ENCODE measurements at places on chromosomes 5 and 9.

DNA sequence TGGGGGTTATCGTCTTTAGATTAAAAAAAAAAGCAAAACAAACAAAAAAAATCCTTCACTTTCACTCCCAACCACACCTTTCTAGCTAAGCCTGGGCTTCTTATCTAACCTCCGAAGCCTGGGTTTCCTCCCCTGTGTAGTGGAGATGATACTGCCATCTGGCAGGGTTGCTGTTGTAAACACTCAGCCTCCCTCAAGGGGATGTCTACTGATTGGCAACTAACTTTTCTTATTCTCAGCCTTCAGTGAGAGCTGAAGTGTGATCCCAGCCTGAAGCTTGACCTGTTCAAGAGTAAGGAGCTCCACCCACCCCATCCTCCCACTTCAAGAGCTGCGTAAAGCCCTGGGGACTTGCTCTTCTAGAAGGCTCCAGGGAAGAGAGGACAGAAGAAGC is 21.5 kb upstream of the WWC1 start:
- DNase-seq, result no peak

DNA sequence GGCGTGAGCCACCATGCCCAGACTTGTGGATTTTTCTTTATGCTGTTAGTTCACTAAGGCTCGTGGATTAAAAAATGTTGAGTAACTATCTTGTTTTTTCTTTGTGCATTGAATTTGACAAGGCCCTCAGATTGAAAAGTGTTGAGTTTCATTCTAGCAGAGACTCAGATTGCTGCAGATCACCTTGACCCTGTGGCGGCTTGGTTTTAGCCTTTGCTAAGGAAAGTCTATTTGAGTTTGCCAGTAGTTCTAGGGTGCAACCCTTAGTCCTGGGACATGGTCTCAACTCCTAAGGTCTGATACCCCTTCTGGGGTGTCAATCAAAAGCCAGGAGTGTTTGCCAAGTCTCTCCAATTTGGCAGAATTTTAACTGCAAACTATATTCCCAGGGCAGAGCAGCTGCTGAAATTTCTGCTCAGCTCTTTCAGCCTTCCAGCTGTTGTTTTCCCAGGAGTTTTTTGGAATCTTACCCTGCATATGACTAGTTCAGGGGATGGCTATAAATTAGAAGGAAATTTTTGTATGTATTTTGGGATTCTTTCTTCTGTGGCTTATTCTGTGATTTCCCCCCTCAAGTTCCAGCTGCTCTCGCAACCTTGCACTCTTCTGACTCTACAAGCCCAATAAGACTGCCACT is 84.3 kb upstream of the HAND1 start:
- DNase-seq, result no peak

DNA sequence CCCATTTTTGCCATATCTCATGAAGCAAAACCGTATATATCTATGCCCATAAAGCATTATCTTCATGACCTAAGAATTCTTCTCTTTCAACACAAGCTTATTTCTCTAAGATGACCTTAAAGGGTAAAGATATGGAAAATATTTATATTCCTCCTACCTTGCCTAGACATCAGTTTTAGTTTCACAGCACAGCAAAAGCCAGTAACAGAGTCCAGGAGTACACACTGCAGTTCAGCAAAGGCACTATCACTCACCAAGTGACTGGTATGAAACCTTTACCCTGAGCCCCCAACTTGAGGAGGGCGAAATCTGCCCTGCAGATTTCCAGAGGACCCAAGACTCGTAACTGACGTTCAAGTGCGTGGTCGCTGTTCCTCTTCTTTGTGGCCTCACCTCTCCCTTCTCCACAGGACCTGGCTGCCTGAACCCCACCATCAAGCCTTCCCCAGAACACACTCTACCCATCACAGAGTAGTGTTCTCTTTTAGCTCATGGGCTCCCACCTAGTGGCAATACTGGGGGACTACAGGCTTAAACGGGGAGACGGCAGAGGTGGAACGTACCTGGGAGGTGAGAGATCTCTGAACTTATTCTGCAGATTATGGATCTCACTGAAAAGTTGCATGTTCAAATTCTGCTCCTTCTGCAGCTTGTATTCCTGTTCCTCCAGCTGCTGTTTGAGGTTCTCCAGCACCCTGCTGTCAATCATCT is 141.0 kb downstream of the CDK5RAP2 start:
- DNase-seq, result no peak

- DNase-seq, result no peak
Observed at GRCh38 chr9:109797006-109797405, 17.0 kb downstream of the PALM2AKAP2 start.

- DNase-seq, result no peak
Observed at GRCh38 chr5:23014825-23015224, 161.7 kb upstream of the CDH12 start.

DNA sequence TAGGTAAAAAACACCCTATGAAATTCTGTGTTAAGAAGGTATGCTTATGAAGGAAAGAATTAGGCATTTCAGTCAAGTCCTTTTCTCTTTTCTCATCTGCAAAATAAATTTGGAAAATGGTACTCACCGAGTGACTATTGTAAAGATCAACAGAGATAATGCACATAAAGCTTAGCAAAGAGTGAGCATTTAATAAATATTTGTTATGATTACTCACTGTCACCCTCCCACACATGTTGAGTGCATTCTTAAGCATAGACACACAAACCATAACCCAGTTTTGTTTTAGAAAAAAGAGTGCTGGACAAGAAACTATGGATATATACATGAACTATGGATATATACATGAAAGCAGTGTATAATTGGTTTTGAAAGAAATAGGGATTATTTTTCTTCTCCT is 54.7 kb upstream of the PRLR start:
- no peak for DNase-seq

DNA sequence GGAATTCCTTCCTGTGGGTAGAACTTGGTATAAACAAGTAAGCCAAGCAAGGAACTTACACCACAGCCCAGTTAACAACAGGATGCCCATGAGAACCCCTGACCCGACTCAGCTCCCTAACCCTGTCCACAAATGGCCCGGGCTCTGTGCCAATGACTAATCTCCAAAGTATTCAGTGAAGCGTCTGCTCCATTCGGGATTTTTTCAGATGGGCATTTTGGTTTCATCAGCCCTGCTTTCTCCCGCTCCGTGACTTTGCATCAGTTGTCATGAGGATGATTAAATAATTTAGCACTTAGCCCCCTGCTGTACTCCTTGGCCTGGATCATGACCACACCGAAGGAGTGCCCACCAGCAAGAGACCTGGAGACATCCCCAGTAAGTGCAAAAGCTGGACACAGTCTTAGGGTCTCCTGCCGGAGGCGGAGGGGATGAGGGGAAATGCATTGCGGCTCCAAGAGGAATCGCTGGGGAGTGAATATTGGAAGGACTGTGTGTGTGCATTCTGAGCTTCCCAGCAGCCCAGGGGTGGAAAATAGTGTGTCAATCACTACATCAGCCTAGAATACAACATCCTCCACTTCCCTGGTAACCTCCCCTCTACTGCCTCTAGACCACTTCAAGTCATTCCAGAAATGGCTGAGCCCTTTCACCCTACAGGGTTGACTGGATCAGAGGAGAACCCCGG is 41.4 kb upstream of the DNAH5 start:
- no peak for DNase-seq

GRCh38 chr9:93898026-93898425 is 57.1 kb downstream of the BARX1 start:
- no peak for DNase-seq

GRCh38 chr5:158832096-158832685 is 267.5 kb downstream of the EBF1 start:
- DNase-seq, result no peak

DNA sequence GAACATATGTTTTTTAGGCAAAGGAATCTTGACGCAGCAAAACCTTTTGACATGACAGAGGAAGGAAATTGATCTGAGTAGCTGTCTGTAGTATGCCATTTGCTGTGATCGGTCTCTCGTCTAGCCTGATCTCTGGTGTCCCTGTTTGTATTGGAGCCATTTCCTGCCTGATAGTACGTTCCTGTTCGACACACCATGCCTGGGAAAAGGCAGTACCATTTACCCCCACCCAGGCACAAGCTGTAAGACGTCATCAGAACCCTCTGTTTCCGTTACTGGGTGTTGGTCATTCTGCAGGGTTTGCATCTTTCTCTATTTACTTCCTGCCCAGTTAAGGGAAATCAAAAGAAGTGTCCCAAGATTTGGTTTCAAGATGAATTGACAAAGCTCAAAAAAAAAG is 129.7 kb downstream of the CEMIP2 start:
- no peak for DNase-seq

- DNase-seq, result no peak
Observed at GRCh38 chr9:7148243-7148765, 390.5 kb downstream of the KDM4C start.

- DNase-seq, result peak; percentile 29
Observed at GRCh38 chr9:121640076-121640475, 11.4 kb upstream of the DAB2IP start.

DNA sequence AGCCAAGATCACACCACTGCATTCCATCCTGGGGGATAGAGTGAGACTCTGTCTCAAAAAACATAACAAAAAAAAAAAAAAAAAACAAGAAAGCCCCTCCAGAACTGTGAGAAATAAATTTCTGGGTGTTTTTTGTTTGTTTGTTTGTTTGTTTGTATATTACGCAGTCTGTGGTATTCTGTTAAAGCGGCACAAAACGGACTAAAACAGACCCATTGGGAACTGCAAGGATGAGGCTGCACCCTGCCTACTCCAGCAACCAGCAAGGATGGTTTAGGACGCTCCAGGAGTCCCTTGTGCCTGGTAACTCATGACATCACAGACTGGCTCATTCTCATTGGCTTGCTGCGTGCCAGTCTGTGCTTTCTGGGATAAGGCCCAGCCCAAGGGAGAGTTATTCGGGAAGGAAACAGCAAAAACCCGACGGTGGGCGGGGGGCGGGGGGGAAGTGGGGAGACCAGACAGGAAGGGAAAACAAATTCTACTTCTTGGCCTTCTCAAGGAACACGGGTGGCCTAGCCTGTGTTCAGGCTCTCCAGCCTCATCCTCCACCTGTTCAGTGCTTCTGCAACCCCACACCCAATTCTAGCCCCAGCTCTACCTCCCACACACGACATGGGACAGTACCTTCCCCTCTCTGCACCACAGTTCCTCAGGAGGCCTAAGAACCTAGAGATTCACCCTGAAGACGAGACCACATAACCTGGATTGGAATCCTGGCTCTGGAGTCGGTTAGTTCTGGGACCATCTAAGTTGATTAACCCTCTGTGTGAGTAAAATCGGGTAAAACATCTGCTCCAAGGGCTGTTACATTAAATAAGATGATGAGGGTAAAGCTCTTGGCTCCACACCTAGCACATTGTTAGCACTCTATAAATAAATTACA is 2.8 kb downstream of the CD74 start:
- DNase-seq, result peak; percentile 50

- no peak for DNase-seq
Observed at GRCh38 chr9:133004091-133004998, 25.9 kb downstream of the GFI1B start.

DNA sequence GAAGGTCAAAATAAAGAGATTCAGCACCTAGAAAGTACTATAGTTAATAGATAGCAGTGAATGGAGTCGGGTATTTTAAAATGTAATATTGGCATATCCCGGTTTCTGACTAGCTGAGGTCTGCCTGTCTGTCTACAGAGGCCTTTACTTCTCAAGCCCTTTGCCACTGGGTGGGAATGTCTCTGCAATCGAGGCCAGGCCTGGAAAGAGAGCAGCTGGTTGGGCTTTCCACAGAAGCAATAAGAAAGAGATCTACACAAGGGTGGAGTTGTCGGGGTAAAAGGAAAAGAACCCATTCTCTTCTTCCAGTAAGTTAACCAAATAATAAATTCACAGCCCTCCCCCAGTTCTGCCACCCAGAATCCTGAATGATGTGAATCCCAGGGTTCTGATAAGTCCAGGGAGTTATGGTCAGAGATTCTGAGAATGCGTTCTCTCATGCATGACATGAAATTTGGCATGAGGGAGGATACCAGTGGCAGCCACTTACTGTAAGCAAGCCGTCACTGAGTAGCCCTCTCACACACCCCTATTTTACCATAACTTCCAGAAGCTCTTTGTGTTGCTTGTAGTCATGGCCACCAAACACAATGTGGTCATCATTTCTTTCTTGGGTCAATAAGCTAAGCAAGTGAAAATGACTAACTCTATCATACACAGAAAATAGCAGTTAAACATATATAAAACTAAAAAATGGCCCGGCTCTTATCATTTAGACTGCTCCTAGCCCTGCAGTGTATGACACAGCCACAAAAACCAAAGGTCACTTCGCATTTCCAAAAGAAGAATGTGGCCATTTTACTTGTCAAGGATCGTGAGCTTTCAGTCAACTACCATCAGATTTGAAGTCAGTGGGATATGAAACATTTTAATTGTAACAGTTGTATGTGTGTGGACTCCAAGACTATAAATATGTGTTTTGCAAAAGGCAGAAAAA is 185.0 kb downstream of the GLIS3 start:
- no peak for DNase-seq

DNA sequence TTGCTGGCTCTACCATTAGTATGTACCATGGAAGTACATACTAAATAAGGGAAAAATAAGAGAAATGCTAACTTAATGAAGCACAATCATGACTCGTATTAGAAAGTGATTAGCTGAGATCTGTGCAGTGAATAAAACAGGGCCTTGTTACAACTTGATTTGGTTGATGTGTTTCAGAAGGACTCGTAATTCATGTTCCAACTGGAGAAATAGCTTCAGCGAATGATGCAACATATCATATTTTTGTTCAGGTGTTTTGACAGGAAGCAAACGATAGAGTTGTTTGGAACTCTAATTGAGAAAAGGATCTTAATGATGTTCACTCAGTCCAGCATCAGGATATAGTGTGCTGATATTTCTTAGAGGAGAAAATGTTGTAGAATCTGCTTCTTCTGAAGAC is 474.6 kb upstream of the WWC1 start:
- no peak for DNase-seq

DNA sequence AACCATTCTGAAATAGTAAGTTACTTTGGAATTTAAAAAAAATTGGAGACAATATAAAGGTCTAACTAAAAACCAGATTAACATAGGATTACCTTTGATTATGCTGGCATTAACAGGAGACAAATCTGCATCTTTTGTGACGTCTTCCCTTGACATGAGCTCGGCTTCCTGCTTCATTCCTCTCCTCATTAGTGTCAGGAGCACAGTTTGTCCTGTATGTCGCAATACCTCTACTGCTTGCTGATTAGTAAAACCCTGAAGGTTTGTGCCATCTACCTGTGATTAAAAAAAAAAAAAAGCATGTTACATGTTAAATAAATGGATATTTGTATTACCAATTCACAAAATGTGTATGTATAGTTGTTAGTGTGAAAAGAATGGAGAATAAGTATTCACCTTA is 73.7 kb downstream of the MPDZ start:
- DNase-seq, result no peak

DNA sequence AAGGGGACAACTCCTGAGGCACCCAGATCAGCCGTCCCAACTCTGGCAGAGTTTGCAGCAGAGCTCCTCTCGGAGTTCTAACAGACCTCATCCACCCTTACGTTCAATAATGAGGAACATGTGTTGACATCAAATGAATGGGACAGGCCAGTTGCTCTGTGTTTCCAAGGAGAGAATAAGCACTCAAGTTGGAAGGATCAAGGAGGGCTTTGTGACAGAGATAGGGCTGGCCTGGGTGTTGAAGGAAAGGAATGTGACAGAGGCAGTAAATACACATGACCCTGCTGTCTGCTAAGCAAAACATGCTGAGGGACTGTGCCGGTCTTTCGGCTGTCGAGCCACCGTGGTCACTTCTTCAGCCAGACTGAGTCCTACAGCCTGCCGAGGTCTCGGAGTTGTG is 48.2 kb downstream of the GPR107 start:
- DNase-seq, result no peak

All from NCI-H1930 (cell line).